Activated gamma-delta T cell (primary cell): ENCODE measurements at places on chromosomes 2 and 18.

DNA sequence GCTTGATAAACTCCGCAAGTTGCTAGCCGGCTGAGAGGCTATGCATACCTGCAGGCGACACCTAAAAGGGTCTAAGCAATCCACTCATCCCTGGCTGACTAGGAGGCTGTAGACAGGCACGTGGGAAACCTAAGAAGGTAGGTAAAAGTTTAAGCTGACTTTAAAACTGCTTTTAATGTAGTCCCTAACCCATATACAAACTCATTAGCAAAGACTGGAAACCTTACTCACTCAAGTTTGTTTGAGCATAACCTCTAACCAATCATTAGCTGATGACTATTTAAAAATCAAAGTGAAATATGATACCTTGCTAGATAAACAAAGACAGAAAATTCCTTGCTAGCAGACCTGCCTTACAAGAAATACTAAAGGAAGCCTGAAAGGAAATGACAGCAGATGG, 106.4 kb downstream of the EXOC6B start:
- no peak for DNase-seq

- DNase-seq, result no peak
Observed at GRCh38 chr18:45760462-45761036, 36.6 kb downstream of the SLC14A1 start.

DNA sequence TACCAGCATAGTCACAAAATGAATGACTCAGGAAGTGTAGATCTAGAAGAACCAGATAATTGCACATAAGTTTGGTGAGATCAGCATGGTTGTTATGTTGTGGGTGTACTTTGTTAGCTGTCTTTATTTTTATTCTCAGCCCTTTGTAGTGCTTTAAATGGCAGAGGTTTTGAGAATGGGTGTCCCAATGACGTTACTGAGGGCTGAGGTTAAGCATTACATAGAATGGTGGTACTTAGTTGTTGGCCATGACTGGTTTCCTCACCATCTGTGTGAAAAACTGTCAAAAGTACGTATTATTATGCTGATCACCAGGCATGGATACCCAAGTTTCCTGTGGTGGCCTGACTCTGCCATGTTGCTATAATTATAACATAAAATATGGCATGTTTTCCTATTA, 165.8 kb downstream of the UBE2E3 start:
- no peak for DNase-seq

- no peak for DNase-seq
Observed at GRCh38 chr2:168804214-168804613, 1.8 kb downstream of the NOSTRIN start.

GRCh38 chr2:197030090-197030489, 103.6 kb upstream of the PGAP1 start:
- no peak for DNase-seq

DNA sequence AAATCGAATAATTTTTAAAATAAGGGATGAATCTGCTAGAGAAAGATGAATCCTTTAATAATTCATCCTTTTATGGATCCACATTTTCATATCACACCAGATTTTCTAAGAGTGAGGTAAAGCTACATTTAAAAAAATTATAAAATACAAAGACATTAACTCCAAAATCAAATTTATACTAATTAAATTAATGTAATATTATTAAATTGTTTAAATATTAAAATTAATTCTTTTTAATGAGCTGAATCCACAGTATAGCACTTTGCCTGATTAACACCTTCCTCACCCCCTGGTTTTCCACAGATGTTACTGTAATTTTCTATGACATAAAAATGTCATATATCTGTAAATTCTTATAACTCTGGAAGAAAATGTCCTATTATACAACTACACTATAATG, 26.2 kb downstream of the ZRANB3 start:
- DNase-seq, result no peak

DNA sequence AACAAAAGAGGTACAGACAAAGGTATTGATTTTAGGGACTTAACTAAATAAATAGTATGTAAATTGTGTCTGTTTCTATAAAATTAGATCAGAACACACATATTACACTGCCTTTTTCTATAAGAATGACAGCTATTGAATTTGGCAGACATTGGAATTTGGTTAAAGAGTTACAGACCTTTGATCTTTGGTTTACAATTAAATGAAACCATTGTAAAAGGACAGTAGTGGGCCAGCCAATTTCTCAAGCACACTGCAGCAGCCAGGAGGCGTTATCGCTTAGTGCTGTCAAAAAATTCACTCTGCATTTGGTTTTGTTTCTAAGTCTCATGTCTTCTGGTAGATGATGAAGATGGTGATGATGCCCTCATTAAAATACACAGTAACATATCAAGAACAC, 175.9 kb downstream of the NR4A2 start:
- DNase-seq, result no peak

DNA sequence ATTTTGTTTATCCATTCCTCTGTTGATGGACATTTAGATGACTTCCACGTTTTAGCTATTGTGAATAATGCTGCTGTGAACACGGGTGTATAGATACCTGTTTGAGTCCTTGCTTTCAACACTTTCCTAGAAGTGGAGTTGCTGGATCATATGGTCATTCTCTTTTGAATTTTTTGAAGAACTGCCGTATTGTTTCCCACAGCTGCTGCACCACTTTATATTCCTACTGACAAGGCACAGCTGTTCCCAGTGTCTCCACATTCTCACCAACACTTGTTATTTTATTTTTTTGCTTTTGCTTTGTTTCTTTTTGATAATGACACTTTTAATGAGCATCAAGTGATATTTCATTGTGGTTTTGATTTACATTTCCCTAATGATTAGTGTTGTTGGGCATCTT, 41.4 kb upstream of the KCNJ13 start:
- no peak for DNase-seq

GRCh38 chr2:170984079-170984478, 55.0 kb downstream of the GORASP2 start:
- DNase-seq, result no peak

DNA sequence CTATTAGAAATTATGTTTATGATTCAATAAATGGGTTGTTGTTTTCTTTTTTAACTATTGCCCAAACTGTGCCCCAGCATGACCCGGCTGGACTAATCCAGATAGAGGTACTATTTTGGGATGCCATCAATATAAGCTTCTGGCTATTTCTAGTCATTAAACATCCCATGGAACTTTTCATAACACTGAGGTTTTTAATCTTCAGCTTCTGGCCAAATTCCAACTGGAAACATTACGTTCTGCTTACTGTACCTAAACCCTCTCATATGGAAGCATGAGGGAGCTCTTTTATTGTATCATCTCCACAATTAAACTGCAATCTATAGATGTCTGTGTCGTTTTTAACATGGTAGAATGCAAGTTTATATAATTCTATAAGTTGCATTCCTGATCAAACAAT, 674.7 kb downstream of the ARHGAP15 start:
- no peak for DNase-seq

GRCh38 chr2:161283926-161284325, 24.3 kb upstream of the PSMD14 start:
- no peak for DNase-seq

GRCh38 chr2:37441055-37441454, 96.6 kb downstream of the QPCT start:
- no peak for DNase-seq

DNA sequence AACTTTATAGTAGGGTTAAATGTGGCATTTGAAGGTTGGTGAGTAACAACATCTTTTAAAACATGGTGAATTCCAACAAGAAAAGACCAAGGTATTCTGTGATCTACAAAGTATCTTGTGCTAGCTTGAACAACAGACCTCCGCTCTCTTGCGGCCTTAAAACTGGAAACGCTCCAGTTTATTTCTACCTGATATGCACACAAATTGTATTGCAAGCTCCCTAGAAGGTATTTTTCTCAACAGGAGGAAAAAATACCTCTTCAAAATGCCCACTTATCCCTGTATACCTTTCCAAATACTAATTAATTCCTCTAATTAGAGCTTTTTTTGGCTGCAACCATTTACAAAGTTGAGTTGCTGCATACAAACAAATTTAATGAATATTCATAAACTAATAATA, 69.5 kb downstream of the KCNH7 start:
- no peak for DNase-seq

DNA sequence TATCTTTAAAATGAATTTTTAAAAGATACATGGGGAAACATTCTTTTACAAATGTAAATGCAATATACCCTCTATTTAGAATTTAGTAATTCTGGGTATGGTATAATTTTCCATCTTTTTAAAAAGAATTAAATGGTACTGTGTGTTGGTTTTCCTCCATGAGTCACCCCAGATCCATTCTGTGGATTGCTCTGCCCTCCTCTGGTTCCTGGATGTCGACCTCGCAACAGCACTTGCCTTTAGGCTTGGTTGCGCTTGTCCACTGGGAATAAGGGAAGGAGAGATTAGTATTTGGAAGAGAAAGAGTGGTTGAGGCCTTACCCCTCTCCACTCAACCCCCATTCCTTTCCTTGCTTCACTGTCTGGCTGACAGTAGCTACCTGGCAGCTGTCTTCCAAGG, 90.4 kb downstream of the FTCDNL1 start:
- no peak for DNase-seq

DNA sequence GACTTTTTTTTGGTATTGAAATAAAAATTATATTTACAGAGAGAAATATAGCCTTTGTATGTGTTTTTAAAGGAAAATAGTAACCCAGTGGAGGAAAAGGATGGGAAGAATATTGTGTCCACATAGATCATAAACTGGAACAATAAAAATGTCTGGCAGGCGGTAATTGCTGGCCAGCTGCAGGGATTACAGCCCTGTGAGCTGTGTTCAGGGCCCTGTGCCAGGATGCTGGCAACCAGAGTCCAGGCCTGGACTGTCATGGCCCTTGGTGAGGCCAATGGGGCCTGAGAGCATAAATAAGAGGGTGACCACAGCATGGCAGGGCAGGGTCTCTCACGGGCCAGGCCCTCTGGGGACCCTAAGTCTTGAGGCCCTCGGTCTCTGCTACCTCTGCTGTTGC, 171.2 kb downstream of the ACOXL start:
- no peak for DNase-seq

DNA sequence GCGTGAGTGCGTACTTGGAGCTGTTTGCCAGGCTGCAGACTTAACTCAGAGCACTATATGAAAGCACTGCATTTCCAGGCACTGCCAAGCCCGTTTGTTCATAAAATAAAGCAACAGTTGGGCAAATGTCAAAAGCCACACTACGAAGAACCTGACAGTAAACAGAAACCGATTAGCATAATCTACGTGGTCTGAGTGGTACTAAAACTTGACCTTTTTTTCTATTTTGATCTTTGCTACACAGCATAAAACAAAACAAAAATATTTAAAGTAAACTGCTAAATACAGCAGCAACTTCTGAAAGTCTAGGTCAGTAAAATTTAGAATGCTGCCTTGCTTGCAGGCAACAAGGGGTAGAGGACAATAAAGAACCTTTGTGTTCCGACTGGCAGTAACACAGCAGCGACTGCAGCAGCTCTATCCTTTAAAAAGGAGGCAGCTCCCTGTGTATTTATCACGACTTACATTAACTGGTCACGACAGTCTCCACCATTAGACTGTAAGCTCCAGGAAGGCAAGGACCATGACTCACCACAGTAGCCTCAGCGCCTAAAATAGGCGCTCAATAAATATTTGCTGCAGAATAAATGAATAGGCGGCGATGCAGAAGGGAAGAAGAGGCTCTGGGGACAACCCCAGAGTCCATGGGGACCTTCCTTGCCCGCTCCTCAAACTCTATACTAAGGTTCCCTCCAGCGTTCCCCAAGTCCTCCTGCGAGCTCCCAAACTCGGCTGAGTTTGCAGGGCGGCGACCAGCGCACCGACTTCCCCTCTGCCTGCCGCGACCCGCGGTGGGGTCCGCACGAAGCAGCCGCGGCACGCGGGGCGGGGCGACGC, 902 bp downstream of the SS18 start:
- no peak for DNase-seq

GRCh38 chr2:208451061-208451460, 44.5 kb downstream of the PTH2R start:
- DNase-seq, result no peak

DNA sequence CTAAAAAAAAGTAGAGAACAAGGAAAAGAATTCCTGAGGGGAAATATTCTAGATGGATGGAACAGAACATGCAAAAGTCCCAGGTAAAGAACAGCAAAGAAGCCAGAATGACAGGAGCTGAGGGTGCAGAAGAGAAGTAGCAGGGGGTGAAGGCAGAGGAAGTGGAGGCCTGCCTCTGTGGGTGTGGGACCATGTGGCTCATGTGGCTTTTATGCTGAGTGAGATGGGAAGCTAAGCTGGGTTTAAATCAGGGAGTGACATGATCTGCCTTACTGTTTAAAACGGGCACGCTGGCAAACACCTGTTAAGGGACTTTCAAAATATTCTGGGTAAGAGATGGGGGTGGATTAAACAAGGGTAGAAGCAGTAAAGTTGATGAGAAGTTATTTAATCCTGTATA, 40.0 kb downstream of the GKN2 start:
- no peak for DNase-seq

DNA sequence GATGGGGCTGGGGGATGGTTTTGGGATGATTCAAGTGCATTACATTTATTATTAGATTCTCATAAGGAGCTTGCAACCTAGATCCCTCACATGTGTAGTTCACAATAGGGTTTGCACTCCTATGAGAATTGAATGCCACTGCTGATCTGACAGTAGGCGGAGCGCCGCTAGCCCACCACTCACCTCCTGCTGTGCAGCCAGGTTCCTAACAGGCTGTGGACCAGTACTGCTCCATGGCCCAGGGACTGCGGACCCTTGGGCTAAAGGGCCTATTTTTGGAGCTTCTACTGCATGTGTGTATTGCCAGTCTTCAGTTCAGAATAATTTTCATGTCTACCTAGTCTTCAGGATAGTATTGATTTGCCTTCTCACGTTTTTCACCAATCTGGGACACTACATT, 165.3 kb upstream of the TWIST2 start:
- DNase-seq, result no peak

DNA sequence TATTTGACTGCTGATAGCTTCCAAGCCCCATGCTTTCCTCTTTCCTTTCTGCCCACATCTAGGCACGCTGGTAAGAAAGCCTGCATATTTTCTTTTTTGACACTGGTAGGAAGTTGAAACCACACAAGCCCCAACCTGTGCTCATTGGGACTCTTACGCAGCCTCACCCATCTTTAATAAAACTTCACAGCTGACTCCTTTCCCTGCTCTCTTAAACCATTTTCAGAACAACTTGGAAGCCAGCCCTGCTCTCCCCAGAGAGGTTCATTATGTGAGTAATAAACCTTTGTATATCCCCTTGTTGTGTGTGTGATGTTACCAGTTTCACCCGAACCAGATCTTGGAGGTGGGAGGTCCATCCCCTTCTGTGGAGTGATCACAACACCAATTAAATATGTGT, 268.4 kb downstream of the GPD2 start:
- DNase-seq, result no peak

GRCh38 chr18:60193780-60194179, 178.8 kb downstream of the MC4R start:
- DNase-seq, result no peak

- DNase-seq, result no peak
Observed at GRCh38 chr2:5839550-5839949, 147.4 kb downstream of the SOX11 start.

GRCh38 chr18:4547126-4547525, 92.0 kb upstream of the DLGAP1 start:
- no peak for DNase-seq

DNA sequence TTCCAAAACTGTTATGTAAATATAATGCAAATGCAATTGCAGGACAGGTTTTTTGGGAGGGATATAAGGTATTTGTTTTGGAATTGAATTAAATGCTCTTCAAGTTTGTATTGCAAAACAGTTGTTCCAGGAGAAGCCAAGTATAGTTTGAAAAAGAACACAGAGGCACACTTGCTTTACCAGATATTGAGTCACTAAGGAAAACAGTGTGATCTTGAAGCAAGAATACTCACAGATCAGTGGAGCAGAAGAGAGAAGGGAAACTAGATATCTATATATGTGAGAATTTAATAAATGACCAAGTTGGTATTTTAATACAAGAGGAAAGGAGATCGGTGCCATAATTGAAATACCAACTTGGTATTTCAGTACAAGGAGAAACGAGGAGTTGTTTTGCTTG, 178.9 kb downstream of the CAPN13 start:
- DNase-seq, result no peak
